Umbilical cord (tissue), 2 donors: ENCODE measurements at places on chromosomes 11 and 22. TPM values are rescaled to one million over a fixed set of nuclear protein-coding genes. Genes with fewer than 3 reads are reported as not detected.

MYOD1 gene
- total RNA-seq: not detected

OOSP4A gene
- not detected for total RNA-seq

- no peak for DNase-seq
These were observed 102.7 kb downstream of the PHF21B start for GRCh38 chr22:44906999-44907644.

FOLR2 gene
- total RNA-seq: 29.9 TPM

SCGB1C1 gene
- total RNA-seq: not detected

DNA sequence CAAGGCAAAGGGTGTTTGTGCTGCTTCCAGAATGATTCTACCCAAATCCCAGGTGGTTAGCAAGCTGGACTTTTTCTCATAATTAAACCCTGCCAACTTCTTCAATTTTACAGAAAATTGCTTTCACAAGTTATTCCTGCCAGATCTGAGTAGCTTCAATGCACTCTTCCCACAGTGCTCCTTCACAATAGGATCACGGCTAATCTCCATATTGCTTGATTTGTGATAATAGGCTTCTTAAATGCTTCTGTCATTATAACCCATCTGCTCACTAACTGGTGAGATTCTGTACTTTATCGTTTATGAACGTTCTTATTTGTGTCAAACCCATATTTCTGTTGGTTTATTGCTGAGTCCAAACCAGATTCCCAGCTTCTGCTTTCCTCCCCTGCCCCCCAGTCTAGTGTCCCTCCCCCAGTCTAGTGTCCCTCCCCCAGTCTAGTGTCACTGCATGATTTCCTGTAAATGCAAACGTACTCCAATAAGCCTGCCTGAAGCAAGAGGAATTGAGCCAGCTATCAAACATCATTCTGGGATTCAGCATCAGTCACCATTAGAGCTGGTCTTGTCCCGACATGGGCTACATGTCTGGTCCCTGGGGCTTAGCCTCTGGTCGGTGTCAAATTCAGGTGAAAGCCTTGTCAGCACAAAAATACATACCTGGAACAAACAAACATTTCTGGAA is 14.0 kb downstream of the MMP3 start:
- no peak for DNase-seq

- DNase-seq: no peak
These were observed 271.1 kb downstream of the BUD13 start for GRCh38 chr11:116501728-116502127.

OR2AG1 gene
- total RNA-seq: 4.6 TPM

DNA sequence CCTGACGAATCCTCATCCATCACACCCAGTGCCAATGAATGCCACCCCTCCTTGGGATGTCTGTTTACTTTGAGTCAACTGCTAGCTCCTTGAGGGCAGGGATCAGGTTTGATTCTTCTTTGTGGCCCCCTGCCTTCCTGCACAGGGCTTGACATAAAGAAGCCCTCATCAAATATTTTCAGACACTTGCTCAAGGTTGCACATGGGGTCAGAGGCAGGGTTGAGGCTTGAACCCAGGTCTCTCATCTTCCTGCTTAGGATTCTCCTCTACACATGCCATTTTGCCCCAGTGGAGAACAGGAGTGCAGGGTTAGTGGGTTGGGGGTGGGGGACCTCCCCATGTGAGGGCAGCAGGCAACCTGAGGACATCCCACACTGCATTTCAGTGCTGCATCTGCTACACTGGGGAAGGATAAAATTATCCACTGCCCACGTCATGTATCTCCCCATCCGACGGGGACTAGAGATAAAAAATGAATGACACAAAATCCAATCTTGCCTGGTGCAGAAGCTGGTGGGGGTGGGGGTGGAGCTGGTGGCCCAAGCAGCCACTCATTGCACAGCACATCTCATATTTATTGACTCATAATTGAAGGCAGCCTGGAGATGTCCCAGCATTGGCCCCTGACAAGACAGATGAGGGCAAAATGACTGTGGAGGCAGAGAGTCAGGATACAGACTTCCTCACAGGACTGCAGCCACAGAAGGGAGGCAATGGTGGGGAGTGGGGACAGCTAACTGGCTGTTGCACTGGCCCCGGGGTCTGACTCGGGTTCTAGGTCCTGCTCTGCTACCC is 41.3 kb downstream of the NEU3 start:
- DNase-seq: no peak

GRCh38 chr22:19959043-19959586 is 17.5 kb upstream of the TXNRD2 start:
- DNase-seq: peak; percentile 89

DNA sequence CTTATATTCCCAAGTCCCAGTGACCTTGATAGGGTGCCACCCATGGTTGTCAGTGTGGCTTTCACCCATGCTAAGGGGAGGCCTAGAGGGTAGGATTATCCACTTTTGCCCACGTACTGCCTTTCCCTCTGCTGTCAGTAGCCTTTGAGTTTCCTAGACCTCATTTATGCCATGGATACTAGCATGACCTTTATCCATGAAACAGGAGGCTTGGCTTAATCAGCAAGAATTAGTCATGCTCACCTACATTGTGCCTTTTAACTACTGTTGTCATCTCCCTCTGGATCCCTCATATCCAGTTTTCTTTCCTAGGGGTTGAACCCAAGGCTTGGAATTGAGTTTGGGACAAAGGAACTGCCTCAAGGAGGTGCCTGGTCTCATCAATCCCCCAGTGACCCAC is 716.7 kb downstream of the NTM start:
- no peak for DNase-seq

RNF214 gene
- 10.8 TPM for total RNA-seq

H19 gene
- total RNA-seq: 30,713 TPM

- DNase-seq: no peak
These were observed 18.1 kb downstream of the TAB1 start for GRCh38 chr22:39417641-39418040.

DNA sequence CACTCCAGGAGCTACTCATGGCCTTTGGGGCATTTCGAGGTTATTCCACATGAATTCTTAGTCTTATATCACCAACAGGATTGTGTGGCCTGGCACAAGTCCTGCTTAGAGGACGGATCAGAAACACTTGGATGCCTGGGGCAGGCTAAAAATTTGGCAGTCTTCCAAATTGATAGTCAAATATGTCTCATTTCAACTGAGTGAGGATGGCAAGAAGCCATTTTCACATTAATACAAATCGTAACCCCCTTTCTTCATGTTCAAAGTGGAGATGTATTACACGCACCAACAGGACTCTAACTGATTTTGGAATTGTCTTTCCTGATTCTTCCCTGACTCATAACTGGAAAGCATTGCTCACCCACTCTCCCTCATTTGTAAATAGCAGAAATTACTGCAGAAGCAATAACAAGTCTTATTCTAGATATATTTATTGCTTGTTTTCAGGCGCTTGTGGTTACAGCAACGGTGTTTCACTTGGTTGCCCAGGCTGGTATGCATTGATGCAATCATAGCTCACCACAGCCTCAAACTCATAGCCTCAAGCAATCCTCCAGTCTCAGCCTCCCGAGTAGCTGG is 10.3 kb upstream of the CCDC86 start:
- DNase-seq: no peak

DNA sequence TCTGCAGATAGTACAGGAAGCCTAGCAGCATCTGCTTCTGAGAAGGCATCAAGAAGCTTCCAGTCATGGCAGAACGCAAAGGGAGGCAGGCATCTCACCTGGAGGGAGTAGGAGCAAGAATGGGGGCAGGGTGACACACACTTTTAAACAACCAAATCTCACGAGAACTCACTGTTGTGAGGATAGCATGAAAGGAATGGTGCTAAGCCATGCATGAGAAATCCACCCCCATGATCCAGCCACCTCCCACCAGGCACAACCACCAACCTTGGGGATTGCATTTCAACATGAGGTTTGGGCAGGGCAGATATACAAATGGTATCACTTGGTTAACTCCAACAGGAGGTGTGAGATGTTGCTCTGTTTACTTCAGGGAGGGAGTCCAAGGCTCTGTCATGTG is 612.0 kb upstream of the KIRREL3 start:
- no peak for DNase-seq

- no peak for DNase-seq
These were observed 246.2 kb downstream of the GRM5 start for GRCh38 chr11:88819616-88820015.

DNA sequence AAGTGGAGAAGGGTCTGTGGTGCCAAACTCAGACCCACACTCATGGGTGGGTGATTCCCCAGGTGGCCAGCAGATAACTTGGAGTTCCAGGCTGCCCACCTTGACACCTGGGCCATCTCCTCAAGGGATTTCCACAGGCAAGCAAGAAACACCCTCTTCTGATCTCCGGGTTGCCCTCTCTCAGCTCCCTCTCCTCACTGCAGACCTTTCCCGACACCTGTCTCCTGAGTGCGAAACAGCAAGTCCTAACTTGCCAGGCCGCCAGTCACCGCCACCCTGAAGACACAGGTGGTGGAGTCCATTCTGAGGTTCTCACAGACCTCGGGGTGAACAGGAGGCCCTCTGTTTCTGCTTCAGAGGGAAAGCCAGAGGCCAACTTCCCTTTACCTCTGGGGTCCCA is 16.6 kb downstream of the GALNT18 start:
- DNase-seq: no peak

DNA sequence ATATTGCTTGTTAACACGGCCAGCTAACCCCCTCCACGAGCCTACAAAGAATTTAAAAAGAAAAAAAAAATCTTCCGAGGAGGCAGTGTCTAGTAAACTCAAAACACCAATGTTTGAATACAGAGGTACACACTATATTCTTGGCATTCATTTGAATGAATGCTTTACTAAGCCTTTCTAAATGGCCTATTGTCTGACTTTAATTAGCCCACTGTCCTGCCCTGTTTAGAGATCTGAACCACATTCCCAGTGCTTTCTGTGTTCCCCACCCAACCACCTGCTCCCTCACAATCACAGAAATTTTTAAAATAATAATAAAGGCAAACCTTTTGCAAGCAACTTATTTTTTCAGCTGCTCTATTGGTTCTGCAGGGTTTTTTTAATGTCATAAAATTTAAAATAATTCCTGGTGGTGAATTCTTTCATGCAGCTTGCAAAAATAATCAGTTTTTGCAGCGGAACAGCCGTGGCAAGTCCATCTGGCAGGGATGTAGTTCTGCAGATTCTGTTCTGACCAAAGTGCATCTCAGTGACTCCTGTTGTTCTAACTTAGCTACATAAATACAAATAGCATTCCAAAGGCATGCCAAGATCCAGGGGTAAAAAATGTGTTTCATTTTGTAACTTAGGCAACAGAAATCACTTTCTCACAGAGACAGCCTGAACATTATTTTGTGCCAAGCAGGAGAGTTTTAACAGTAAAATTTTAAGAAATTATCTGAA is 23.8 kb downstream of the POU2AF2 start:
- DNase-seq: peak; percentile 26

GAB4 gene
- 1.7 TPM for total RNA-seq

DNA sequence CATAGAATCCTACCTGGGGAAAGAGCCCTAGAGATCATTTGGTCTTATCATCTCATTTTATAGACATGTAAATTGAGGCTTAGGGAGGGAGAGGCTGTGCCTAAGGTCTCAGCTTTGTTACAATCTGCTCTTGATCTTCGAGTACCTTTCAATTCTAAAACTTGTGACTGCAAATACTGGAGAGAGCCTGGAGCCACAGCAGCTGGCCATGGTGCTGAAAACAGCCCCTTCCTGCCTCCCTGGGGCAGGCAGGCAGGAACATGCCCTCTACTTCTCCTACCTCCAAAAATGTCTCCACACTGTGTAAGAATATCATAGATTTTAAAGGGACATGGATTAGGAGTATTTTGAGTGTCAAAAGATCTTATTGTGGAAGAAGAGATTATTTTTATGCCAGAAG is 52.2 kb downstream of the C22orf42 start:
- DNase-seq: peak; percentile 23

TBCEL gene
- 44.3 TPM for total RNA-seq

DNA sequence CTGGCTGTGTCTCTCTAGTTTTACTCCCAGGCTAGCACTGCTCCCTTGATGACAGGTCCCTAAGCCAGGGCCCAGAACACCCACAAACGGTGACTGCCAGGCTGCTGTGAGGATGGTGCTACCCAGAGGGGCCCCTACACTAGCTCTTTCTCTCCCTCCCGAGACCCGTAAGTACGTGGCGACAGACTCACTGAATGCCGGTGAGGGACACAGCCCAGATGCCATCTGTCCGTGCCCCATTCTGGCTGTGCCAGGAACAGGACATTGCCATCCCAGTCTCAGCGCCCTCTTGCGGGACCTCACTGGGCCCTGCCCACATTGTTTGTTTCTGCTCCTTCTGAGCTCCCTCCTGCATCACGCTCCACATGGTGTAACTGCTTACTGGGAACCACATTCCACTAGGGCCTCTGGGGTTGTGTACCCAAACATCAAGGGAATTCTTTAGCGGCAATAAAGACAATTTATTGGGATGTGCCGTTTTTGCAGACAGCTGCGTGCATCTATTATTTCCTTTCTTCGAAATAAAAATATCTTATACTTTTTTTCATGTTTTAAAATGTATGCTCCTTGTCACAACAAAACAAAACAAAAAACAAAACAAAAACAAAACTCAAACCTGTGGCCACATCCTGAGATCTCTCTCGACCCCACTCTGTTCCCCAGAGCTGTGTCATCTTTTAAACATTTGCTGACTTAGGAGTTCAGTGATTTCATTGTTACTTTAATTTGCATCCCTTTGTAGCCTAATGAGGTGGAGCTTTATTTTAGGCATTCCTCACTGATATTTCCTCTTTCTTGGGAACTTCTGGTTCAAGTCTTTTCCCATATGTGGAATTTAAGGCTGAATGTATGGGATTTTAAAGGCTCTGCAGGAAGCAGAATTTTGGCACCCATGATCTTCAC is 4.4 kb upstream of the TPCN2 start:
- DNase-seq: peak; percentile 84

DNA sequence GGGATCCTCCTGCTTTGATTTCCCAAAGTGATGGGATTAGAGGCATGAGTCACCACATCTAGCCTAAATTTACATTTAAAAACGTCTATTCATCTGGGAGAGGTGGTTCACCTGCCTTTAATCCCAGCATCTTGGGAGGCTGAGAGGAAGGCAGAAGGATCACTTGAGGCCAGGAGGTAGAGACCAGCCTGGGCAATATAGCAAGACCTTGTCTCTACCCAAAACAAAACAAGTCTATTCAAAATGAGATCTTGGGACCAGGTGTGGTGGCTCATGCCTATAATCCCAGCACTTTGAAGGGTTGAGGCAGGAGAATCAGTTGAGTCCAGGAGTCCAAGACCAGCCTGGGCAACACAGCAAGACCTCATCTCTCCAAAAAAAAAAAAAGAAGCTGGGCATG is 4.9 kb upstream of the UBASH3B start:
- DNase-seq: no peak

DNA sequence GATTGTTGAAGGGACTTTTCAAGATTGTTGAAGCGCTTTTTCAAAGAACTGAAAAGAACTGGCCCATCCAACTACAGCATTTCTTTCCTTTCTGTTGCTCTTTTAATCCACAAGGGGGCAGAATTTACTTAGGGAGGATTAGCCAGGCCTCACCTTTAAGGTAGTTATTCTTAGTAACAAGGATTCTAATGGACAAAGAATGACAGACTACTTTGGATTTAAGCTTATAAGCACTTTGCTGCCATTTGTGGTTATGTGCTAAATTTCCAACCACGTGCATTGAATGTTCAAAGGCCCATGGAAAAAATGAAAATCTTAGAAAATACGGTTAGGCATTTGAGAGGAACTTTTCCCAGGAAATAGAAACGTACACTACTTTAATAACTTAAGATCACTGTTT is 49.5 kb upstream of the HSPA8 start:
- no peak for DNase-seq
